ENCODE measurements at places on chromosomes 5 and 9.
A peak's percentile ranks its signal among the peaks of the same experiment; 100 is the strongest.

DNA sequence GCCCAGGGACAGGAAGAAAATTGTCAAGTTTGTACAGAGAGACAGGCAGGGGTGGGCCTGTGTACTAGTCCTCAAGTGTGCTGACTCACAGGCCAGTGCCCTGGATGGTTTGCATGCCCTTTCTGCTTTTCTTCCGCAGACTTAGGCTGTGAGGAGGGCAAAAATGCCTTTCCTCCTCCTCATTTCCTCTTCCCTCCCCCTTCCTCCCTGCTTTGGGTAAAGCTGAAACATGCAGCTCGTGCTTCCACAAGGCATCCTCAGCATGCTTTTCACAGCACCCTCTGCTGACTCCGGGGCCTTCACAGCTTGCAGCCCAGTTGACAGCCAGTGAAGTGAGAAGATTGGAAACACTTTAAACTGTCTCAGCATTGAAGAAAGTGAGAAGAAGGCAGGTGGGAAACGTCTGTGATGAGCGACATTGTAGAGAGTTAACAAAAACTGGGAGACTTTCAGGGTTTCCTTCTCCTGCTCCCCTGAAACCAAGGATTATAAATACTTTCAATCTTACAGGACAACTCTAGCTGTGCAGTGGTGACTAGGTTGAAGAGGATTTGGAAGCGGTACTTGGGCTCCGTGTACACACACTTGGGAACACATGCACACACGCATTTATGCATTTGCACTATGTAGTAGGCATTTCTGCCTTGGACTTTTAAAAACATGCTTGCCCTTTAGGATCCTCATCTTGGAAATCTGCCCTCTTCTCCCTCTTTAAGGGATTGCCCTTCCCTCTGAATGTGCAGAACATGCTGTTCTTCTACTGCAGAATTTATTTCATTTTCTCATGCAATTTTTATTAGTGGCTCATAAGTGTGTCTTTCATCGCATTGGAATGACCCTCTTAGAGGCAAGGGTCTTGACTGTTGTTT, 138.8 kb downstream of the GRIA1 start:
- no peak for DNase-seq

- DNase-seq: no peak
These were observed 2.6 kb upstream of the TXNDC8 start for GRCh38 chr9:110340306-110340705.

GRCh38 chr5:52668139-52668538, 119.6 kb upstream of the ITGA1 start:
- DNase-seq: no peak

DNA sequence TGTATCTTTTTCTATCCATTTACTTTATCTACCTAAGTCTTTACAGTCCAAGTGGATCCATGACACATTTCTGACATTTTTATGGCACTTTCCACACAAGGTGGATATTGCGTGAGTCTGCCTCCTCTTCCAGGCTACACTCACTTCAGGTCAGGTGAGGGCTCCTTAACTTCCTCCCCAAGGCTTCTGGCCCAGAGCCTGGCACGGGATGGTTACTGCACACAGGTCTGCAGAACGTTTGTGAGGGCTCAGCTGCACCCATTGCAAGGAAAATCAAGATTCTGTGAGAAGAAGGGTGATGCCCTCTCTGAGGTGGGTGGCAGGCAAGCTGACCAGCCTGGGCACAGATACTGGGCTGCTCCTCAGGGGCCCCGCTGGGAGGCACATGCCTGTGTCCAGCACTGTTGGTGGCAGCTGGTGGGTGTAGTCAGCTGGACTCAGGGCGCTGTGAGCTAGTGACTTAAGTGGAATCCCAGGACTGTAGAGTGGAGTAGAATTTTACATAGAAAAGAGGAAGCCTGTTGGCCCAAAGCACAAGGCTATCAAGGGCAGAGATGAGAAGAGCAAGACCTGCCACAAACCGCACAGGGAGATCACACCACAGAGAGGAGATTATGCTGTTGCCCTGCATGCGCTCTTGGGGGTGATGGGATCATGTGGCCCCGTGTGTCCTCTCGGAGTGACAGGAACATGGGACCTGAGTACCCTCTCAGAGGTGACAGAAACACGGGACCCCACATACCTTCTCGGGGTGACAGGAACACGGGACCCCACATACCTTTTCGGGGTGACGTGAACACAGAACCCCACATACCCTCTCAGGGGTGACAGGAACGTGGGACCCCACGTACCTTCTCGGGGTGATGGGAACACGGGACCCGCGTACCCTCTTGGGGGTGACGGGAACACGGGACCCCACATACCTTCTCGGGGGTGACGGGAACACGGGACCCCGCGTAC, 21.3 kb downstream of the AHRR start:
- DNase-seq: no peak

DNA sequence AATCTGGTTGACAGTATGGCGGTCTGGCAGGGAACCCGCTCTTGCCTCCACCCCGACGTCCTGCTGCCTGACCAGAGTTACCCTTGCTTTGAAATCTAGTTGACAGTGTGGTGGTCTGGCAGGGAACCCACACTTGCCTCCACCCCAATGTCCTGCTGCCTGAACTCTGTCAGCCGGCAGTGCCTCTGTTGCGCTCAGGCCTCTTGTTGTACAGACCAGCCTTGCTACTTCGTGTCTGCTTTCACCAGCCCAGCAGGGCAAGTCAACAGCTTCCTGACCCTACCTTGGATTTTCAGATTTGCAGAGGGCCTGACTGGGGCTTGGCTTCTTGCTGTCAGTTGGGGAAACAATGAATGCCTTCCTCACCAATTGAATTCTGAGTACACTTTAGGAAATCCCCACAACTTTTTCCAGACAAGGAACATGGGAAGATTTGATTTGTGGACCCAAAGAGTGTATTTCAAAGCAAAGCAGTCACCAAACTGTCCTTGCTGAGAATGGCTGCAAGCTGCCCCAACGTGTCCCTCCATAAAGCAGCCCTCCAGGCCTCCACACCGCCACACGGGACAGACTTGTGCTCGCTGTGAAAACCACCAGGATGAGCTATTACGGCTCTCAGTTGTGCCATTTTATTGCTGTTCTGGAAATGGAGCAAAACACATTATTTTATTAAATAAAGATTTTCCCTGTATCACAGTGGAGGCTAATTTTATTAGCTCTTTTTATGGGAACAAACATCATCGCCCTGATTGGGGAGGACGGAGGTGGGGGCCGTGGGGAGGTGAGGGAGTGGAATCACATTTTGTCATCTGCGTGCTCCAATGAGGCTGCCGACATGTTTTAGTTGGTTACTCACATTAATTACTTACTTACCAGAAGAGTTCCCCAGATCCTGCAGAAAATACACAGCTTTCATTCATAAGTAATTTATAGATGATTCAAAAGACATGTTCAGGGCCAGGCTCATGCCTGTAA, 189.3 kb downstream of the AOPEP start:
- DNase-seq: no peak

DNA sequence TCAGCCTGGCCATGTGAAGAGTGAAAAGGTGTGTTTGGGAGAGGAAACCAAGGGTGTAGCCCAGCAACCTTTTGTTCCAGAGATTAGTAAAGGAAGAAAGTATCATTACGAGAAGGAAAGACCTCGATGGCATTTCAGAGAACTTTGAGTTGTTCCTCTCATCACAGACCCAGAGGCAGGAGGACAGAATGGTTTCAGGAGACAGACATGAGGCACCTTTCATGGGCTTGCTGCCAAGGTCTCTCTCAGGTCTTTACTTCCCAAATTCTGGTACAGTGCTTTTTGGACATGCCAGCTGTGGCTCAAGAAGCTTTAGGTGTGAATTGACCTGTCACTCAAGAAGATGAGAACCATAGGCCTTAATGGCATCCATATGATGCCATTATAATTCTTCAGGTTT, 2.8 kb upstream of the MCC start:
- DNase-seq: no peak

GRCh38 chr5:9263656-9264055, 282.2 kb downstream of the SEMA5A start:
- no peak for DNase-seq

DNA sequence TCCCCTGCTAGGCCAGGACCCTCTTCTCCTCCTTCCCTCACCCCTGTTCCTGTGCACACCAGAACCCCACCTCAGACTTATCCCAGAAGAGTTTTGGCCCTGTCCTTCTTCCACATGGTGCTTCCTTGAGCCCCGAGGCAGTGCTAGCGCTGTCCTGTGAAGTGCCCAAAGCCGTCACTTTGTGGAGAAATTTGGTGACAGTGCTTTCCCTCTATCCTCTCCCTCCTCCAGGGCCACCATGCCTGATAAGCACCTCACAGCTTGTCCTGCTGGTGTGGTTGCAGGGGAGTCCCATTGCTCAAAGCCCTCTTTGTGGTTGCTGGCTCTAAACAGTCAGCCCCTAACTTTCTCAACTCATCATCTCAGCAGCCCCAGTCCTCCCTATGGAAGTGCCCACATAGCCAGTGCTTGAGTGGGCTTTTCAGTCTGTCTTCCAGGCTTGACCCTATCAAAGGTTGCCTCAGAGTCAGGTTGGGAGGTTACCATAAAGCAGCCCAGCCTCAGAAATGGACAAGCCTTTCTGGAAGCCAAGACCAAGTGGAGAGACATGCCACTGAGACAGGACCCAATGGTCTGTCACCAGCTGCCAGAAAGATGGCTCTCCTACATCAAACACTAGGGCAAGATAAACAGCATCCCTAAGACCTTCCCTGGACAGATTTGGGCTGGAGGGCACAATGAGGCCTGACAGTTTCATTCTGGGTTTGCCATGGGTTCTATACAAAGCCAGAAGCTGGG, 18.0 kb downstream of the IGIP start:
- DNase-seq: no peak

DNA sequence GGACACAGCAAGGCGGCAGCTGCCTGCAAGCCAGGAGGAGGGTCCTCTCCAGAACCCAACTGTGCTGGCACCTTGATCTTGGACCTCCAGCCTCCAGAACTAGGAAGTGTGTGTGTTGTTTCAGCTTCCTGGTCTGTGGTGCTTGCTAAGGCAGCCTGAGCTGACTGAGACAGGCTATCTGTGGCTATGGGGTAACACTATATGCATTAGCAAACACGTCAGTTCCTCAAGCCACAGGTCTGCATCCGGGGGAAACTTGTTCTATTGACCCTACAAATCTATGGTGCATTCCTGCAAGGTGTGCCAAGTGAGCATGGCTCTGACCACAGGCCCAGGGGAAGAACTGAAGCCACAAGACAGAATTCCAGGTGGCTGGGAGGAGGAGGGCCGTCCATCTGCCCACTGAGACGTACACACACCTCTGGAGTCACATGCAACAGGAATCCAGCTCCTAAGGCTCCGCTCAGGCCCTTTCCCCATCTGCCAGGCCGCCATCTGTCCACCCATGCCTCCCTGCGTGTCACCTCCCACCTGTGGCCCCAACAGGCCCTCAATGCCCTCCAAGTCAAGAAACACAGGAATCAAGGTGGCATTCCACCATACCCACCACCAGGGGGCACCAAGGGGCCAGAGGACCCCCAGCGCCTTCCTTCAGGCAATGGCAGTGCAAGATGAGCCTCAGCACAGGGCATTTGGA, 174.9 kb downstream of the ROR2 start:
- DNase-seq: no peak

GRCh38 chr5:131357739-131358561, 94.1 kb downstream of the CDC42SE2 start:
- no peak for DNase-seq

DNA sequence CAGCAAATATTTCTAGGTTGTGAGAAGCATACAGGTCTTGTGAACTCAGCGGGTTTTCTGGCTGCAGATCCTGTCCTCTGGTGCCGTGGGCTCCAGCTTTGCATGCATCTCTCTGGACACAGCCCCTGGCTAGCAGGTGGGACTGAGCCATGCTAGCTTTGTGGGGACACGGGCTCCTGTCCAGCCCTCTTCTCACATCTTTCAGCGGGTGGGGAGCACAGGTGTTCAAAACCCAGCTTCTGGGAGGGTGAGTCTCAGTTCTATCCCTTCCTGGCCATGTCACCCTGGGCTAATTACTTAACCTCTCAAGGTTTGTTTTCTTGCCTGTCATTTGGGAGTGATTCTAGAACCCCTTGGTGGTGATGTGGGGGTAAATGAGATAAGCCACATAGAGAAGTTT, 162.3 kb downstream of the ICE1 start:
- DNase-seq: no peak

GRCh38 chr5:100827481-100827889, 75.6 kb downstream of the ST8SIA4 start:
- DNase-seq: no peak

DNA sequence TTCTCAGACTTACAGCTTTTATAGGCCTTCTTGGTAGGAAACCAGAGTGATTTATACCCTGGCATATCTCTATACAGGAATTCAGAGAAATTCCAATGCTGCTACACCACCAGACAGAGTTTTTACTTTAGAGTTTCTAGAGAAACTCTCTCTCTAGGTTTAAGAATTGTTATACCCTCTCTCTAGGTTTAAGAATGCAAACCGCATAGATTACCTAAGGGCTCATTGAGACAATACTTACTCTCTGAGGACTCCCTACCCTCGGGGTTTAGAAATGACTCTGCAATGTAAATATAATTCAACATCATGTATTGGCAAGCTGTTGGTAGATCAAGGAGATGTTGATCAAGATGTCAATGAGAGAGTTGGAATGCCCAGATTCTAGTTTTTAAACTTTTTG, 15.3 kb upstream of the ELAVL2 start:
- no peak for DNase-seq

- DNase-seq: no peak
These were observed 27.6 kb upstream of the LTC4S start for GRCh38 chr5:179766021-179766725.

DNA sequence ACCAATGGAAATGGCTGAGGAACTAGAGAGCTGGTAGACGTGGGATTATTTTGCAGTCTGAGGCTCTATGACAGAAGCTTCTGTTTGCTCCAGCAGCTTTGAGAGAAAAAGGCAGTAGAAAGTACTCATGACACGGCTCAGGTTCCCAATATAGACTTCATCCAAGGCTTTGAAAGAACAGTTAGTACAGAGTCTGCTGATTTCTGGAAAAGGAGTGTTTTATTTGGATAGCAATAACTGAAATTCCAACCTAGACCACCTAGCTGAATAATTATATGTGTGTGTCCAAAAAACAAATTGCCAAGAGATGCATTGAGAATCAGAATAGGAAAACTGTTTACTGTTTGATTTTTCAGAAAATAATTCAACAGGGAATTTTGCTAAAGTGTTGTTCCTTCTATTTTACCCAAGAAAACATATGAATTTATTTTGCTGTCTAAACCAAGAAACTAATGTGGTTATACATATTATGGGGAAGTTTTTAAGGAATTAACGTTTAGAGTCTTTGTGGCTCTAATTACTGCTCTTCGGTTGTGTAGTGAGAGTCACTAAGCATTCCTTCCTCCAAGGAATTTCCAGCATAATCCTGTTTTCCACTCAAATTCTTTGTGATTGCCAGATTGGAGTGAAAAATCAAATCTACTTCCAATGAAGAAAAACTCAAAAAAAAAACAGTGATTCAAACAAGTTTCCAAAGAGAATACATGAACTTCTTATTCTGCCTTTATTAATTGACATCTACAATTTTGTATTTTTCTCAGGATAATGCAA, 18.1 kb upstream of the MTX3 start:
- DNase-seq: no peak

- DNase-seq: peak; percentile 85
These were observed 65.9 kb downstream of the PRDM6 start for GRCh38 chr5:123154886-123155445.

GRCh38 chr5:150131461-150131860, 24.2 kb downstream of the PDGFRB start:
- DNase-seq: no peak

All from NCI-H446 treated with DMSO at 0.1 percent for 48 hours (cell line).